ENCODE measurements at places on chromosomes 6 and 20.
A peak's percentile ranks its signal among the peaks of the same experiment; 100 is the strongest.

GRCh38 chr20:47358039-47358671, 1.7 kb upstream of the ZMYND8 start:
- DNase-seq: no peak

DNA sequence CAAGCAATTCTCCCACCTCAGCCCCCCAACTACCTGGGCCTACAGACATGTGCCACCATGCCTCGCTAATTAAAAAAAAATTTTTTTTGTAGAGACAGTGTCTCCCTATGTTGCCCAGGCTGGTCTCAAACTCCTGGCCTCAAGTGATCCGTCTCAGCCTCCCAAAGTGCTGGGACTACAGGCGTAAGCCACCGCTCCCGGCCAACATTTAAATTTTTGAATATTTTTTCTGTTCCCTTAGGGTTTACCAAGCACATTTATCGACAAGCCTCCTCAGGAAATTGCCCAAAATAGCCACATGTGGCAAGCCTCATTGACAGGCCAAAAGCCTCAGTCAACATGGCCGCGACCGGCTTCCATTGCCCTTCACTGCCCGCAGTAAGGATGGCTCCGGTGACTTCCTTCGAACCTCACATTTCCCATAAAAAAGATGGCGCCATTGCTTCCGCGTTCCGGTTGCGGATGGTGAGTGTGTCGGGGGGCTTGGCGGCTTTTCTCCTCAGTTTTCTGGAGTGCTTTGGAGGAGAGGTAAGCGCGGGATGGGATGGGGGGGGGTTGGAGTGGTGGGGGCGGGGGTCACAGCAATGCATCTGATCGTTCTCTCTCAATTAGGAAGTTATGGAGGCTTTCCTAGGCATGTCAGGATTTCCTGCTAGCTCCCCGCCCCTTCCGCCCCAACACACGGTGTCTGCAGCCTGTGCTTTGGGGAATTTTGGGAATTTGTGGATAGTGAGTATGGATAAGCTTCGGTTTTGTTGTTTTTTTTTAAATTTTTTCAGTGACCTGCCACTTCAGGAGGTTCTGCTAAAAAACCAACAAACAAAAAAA, at the start of gene SHLD1:
SHLD1 (plus strand) TSS at position 450 of the 828 bp plus-strand sequence. CDS start 22,465 bp downstream, outside the sequence.
- DNase-seq: peak; percentile 84

- no peak for DNase-seq
These were observed 9.2 kb upstream of the C6orf141 start for GRCh38 chr6:49541210-49541724.

GRCh38 chr6:36149476-36149875, 19.2 kb downstream of the MAPK13 start:
- no peak for DNase-seq

- no peak for DNase-seq
These were observed 8.3 kb downstream of the RIPOR2 start for GRCh38 chr6:24927277-24927955.

GRCh38 chr20:5825130-5825719, 75.0 kb downstream of the SHLD1 start:
- DNase-seq: no peak

- no peak for DNase-seq
These were observed 18.7 kb downstream of the IL20RA start for GRCh38 chr6:137025786-137026730.

DNA sequence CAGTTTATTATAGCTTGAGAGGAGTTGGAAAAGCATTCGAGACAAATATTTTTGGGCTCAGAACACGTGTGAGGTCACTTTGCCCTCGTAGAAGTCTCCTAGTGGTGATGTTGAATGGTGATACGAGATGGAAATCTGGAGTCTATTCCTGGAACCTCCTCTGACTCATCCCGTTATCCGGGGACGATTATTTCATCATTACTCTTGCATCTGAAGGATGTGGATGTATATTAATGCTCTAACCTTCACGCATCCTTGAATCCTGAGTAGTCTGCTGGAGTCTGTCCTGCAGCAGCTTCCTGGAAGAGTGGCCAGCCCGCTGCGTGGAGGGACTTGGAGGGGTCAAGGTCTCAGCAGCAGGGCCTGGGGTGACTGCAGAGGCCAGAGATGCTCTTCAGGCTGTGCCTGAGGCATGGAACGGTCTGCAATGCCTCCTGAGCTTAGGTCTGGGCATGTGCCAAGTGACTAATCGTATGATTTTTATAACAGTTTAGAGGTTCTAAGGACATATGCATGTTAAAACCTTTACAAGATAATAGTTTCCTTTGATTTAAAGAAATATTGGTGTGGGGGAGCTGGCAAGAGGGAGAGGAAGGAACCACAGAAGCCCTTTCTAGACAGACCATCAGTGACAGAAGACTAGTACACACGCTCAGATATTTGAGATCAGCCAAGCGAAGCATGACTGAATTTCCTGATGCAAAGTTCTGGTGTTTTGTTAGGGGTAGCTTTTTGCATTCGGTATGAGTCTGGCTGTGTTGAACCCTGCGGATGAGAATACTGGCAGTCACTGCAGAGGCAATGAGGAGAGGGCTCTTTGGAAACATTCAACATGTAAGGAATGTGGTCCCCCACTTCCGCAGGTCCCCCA, 400.2 kb downstream of the QKI start:
- no peak for DNase-seq

GRCh38 chr20:20051767-20052073, 546 bp downstream of the CRNKL1 start:
- DNase-seq: no peak

DNA sequence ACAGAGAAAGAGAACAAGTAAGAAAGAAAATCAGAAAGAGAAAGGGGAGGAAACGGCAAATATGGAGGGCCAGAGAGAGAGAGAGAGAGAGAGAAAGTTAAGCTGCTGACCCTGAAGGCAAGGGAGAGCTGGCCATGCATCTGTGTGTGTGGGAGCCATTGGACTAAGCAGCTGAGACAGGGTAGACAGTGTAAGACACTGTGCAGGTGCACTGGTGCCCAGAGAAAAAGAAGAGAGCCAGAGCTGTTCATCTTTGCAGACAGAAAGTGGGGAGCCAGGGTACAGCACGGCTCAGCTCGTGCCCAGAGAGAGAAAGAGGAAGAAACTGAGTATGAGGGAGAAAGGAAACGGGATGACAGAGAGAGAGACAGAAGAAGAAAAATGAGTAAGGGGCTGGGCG, 24.2 kb upstream of the ZNF318 start:
- DNase-seq: no peak

DNA sequence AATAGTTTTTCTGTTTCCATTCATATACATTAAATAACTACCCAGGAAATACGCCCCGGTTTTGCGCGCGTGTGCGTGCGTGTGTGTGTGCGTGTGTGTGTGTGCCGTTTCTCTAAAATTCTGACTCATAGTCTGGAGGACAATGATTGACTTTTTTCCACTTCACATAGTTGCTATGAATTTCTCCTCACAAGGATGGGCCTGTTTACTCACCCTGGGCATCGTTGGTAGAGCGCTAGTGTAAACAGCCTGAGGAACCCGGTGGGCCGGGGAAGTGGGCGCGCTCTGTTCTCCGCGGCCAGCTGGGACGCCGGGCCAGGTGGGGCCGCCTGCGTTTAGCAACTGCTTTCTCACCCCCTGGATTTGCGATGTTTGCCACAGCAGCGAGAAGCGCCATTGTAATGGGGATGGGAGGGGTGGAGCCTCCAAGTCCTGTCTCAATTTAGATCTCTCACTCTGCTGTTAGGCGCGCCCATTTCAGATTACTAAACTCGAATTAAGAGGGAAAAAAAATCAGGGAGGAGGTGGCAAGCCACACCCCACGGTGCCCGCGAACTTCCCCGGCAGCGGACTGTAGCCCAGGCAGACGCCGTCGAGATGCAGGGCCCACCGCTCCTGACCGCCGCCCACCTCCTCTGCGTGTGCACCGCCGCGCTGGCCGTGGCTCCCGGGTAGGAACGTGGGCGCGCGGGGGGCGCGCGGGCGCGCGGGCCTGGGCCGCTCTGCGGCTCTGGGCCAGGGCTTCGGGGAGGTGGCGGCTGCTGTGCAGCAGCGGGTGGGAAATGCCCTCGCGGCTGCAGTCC, at the start of gene CD109:
CD109 (plus strand) TSS at position 585 of the 803 bp plus-strand sequence; CDS start at position 598, 13 bp downstream.
- DNase-seq: peak; percentile 31

GRCh38 chr20:13694420-13695150, 55.9 kb upstream of the TASP1 start:
- no peak for DNase-seq

DNA sequence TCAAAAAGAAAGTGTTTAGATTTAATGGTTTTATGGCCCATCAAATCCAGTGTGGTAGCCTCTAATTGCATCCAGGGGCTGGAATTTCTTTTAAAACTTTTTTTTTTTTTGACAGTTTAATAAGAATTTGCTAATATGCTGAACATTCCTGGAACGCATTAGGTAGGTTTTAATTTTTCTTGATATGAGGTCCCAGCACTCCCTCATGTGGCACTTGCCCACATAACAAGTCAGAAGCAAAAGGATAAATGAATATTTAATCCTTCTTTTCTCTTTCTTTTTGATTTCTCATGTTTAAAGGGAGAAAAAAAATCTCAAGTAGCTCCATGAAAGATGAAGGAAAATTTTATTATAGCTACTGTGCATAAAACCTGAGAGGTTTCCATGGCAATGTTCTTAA, 13.5 kb downstream of the HAO1 start:
- DNase-seq: no peak

GRCh38 chr6:158211273-158212055, 43.3 kb downstream of the GTF2H5 start:
- DNase-seq: no peak

DNA sequence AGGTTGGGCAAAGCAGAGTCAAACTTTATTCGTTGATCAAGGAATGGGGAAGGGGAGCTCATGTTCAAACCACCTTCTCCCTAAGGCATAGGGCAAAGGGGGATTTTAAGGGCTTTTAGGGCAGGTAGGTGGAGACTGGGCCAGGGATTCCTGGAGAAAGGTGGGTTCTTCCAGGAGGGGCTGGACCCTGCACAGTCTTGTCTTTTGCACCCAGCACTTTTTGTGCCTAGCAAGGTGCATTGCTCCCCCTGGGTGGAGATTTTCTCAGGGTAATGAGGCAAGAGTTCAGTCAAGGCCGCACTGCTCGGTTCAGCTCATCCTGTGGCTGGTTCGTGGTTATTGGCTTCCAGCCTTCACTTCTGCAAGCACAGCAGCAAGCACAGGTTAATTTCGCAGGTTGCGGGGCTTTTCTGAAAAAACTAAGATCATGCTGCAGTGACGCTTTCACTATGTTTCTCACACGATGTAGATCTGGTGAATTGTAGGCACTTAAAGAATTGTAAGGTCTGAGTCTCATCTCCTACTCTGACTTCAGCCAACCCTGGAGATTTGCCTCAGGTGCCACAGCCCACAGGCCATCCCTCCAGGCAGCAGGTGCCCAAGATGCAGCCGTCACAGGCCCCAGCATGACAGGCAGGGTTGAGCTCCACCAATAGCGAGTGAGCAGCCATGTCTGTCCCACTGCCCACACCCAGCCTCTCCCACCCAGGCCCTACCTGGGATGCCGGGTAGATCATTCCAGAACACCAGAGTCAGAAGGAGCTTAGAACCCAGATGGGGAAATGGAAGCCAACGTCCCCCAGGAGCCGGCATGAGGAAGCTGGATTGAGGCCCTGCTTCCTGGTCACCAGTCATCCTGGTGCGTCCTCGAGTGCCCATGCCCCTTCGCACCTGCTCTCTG, 37.1 kb downstream of the SUN5 start:
- DNase-seq: peak; percentile 78

GRCh38 chr6:14379568-14379967, 262.0 kb downstream of the CD83 start:
- DNase-seq: no peak

GRCh38 chr6:100612094-100612493, 147.4 kb upstream of the SIM1 start:
- no peak for DNase-seq

DNA sequence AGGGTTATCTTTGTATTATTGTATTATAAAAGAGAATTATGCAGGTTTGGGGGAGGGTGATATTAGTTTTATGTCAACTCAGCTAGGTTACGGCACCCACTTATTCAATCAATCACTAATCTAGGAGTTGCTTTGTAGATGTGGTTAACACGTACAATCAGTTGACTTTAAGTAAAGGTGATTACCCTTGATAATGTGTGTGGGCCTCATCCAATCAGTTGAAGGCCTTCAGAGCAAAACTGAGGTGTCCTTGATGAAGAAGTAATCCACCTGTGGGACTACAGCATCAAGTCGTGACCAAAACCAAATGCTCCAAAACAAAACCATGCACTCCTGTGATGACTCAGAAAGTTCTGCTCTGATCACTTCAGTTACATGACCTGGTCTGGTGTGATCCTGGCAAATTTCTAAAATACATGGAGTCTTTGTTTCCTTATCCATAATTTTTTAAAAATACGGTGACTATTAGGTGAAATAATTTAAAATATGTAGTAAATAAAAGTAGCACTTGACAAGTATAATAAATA, 114.1 kb downstream of the IYD start:
- no peak for DNase-seq

DNA sequence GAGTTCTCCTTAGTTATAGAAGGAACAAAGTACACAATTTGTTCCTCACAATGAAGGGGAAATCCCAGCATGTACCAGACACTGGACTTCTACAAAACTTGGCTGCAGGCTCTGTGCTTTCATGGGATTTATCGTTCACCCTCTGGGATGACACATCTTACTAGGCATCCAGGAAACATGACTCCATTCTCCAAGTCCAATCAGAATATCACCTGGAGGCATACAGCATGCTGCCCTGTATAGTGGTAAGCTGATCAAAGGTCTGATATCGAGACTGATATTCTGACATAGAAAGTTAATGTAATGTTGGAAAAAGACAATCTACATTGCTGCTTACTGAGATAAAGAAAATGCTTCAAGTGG, 6.7 kb downstream of the RWDD2A start:
- no peak for DNase-seq

DNA sequence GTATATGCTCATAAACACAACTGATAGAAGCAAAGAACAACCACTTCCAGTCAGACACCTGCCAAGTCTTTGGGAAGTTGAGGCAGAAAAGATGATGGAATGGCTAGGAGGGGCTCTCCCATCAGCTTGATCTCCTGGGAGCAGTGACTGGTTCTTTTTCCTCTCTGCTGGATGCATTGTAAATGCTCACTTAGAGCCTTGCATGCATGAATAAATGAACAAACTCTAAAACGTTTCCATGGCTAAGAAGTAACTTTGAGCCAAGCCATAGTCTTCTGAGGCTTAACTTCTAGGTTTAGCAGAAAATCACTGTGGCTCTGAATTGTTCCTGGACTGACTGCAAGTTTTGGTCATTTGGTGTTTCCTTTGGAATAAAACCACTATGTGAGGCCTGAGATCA, 166.4 kb upstream of the CITED2 start:
- DNase-seq: no peak

GRCh38 chr20:45857882-45858216, 435 bp downstream of the ZSWIM3 start:
- peak; percentile 34 for DNase-seq

DNA sequence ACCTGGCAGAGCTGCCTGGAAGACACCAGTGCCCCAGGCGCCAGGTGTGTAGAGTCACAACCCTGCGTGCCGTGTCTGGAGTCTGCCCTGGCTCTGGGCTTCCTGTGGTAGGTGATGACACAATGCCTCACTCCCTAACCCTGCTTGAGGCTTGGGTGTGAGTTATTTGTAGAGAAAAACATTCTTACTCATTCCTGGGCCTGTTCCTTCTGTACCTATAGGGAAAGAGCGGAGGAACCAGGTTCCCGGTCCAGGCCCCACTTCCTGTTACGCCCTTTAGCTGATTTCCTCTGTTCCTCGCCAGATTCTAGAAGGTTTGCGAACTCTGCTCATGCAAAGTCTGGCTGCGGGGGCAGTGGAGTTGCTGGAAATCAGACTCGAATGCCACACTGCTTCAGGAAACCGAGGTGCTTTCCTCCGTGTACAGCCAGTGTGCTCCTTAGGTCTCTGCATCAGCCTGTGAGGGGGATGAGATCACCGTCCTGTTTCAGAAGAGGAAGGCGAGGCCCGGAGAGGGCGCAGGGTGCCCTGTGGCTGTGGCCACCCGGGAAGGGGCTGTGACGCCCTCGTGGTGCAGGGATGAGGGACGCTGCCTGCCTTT, 67.1 kb upstream of the DUSP22 start:
- peak; percentile 75 for DNase-seq

GRCh38 chr6:145600299-145600698, 135.0 kb downstream of the EPM2A start:
- DNase-seq: no peak

Measured in CD4-positive, alpha-beta T cell treated with Interleukin-6 at 100 ng/mL for 8 hours (primary cell).